Tongue (tissue), 3 donors: ENCODE measurements at places on chromosomes 4 and X.

DNA sequence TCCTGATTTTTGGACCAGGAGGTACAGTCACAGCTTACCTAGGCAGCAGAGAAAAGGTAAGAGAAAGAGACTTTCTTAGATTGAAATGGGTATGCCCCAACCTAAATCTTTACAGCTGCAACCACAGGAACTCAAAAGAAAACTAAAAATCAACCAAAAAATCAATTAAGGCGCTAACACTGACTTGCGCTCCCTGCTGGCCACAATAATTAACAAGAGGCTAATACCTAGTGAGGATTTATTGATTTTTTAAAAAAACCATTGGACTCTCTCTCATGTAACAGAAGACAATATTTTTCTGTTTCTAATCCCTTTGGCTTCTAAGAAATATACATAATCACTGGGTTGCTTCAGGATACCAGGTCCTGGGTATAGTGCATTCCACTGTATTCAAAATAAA is 153.9 kb upstream of the TENM3 start:
- DNase-seq = no peak

DNA sequence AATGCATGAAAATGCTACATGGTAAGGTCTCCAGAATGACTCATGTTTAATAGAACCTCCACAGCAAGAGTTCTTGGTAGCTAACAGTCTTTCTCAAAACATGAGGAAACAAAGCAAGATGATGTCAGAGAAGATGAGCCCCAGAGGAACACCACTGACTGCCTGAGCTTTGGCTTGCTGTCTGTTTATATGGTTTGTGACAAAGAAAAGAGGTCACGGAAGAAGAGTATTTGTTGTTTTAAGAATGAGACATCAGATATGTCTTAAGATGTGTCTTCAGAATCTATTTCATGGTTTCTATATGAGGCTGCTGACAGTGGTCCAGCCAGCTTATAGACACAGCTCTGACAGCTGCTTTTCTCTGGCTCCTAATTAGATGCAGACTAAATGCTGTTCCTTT is 18.8 kb upstream of the AREG start:
- DNase-seq = peak; percentile 9

DNA sequence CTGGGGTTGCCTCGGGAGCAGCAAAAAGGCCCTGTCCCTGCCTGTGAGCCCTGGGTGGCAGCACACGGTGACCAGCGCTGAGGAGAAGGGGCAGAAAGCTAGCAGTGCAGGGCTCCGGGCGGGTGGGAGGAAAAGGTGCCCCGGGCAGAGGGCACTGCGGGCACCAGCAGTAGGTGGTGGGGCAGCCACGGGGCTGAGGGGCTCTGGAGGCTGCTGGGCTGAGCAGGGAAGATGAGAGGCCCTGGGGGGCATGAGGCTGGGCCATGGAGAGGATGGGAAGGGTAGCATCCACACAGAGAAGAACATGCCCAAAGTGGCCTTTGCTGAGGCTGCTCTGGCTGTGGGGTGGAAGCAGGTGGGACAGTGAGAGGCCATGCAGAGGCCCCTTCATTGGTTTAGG is 67.5 kb upstream of the NKX1-1 start:
- DNase-seq = no peak

GRCh38 chrX:65821721-65822496 is 154.5 kb downstream of the MSN start:
- DNase-seq = peak; percentile 9

- peak; percentile 94 for DNase-seq
These were observed 37.1 kb upstream of the HERC6 start for GRCh38 chr4:88341227-88342192.

DNA sequence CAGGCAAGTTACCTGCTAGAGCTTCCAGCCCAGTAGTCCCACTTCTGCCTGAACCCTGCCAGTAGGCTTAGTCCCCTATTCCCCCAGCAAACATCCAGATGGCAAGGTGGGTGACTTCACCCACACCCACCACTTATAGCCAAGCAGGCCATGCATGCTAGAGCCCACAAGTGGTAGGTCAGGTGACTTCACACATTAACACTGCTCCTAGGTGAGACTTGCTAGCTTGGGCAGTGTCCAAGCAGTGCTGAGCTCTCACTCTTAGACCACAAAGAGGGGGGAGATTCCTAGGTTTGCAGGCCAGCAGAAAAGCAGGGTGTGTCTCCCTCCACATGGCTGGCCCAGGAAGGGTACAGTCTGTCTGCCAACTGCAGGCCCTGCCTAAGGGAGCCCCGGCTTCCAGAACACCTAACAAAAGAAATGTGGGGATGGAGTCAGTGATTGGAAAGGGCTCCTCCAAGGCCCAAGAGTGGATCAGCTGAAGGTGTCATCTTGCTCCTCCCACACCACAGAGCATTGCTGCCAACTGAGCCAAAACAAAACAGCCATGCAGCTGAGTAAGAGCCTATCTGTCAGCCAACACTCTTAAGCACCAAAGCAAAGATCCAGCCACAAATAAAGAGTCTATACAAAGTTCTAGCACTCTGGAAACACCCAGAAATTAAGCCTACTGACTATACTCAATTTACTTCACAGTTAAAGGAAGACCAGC is 158.1 kb upstream of the USP38 start:
- no peak for DNase-seq

- no peak for DNase-seq
These were observed 24.4 kb downstream of the IGSF1 start for GRCh38 chrX:131264665-131265064.

- DNase-seq = peak; percentile 17
These were observed 4.1 kb downstream of the ZNF827 start for GRCh38 chr4:145934434-145935047.

DNA sequence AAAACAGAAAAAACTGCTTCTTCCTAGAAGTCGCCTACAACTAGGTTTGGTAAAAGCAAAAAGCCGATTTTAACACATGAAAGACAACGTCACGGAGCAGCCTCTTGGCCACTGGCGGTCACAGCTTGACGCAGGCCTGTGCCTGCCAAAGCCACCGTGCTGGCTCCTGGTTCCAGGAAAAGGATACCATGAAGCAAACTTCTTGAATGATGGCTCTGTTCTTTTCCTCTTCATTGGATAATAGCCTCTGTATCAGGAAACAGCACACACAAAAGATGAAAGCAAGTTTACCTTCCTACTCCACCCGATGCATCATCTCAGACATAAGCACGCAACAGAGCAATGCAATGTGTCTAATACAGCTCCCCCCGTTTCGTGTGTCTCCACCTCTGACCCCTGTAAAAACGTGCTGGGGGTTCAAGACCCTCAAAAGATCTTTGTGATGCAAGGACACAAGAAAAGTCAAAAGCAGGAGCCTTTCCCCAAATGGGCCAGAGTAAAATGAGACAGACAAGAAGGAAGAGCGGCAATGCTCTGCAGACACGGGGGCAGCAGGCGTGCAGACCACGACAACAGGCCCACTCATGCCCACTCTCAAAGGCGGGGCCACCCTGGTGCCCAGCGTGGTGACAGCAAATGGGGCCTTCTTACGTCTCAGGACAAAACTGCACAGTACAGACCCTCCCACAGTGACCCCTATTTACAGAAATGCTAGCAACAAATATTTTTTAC is 19.4 kb downstream of the GAK start:
- DNase-seq = no peak

- DNase-seq = no peak
These were observed 296.7 kb upstream of the CASK start for GRCh38 chrX:42220083-42220482.

GRCh38 chrX:20500949-20501348 is 234.2 kb upstream of the RPS6KA3 start:
- DNase-seq = no peak

GRCh38 chrX:110415440-110416170 is 57.0 kb downstream of the RTL9 start:
- no peak for DNase-seq

- no peak for DNase-seq
These were observed 33.4 kb downstream of the RUFY3 start for GRCh38 chr4:70754990-70755688.

GRCh38 chr4:112279882-112280315 is 5.8 kb downstream of the TIFA start:
- peak; percentile 31 for DNase-seq

DNA sequence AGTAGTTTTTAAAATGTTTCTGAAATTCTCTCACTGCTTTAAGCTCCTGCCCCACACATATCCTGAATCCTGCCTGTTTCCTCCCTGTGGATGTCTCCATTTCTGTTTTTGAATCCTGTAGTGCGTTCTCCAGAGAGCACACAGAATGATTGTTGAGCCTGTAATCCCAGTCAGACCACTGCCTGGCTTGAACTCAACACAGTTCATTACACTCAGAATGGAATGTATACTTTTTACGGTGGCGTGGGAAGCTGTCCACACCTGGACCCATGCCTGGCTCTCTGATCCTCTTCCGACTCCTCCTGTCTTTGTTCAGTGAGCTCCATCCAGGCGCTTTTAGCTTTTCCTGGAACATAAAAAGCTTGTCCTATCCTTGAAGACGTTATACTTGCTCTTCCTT is 1217.0 kb upstream of the PRKX start:
- peak; percentile 49 for DNase-seq

- DNase-seq = no peak
These were observed 7.9 kb upstream of the CHRDL1 start for GRCh38 chrX:110803506-110803905.

- no peak for DNase-seq
These were observed 258.1 kb upstream of the AGTR2 start for GRCh38 chrX:115912372-115912897.

GRCh38 chrX:115632455-115632854 is 71.5 kb downstream of the PLS3 start:
- no peak for DNase-seq

GRCh38 chrX:37578045-37578444 is 6.6 kb downstream of the LANCL3 start:
- DNase-seq = no peak

DNA sequence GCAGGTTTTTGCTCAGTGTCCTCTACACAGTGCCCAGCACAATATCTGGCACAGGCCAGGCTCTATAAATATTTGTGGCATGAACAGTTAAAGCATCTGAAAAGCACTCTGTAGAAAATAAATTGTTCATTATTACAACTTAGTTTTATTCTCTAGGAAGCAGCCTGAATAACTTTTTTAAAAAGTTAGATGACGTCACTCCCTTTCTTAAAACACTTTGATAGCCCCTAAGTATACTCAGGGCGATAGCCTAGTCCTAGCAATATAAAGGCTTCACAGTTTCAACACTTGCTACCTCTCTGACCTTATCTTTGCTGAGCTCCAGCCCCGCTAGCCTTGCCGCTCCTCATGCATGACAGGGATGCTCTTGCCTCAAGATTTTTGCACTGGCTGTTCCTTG is 80.6 kb downstream of the GPM6A start:
- DNase-seq = no peak
